Activated naive CD4-positive, alpha-beta T cell treated with anti-CD3 and anti-CD28 coated beads for 36 hours (primary cell): ENCODE measurements at places on chromosomes 12 and 14. TPM values are rescaled to one million over a fixed set of nuclear protein-coding genes. Genes with fewer than 3 reads are reported as not detected.

PLEKHH1 gene
- 2.2 TPM for total RNA-seq

ALDH2 gene
- total RNA-seq = 4.6 TPM

COX8C gene
- 0.43 TPM for total RNA-seq

RPS29 gene
- 2,382 TPM for total RNA-seq

RFLNA gene
- not detected for total RNA-seq

CYP27B1 gene
- total RNA-seq = 5.4 TPM

TAMALIN gene
- 14.7 TPM for total RNA-seq

DAO gene
- not detected for total RNA-seq

AMN1 gene
- total RNA-seq = 6.6 TPM

RBP5 gene
- total RNA-seq = not detected

- H3K27me3 ChIP-seq = no peaks in the 10 kb centered on the region
- H3K36me3 ChIP-seq = no peaks in the 10 kb centered on the region
- no peak overlapping the region for H3K4me3 ChIP-seq
- H3K27ac ChIP-seq = no peak overlapping the region
Observed at GRCh38 chr14:36996857-36997590, 175.4 kb downstream of the SLC25A21 start.

GRCh38 chr12:49331380-49332222, 5.4 kb downstream of the C1QL4 start:
- peaks cover 28% of the 10 kb centered on the region for H3K36me3 ChIP-seq
- no peak overlapping the region for H3K27ac ChIP-seq
- H3K4me1 ChIP-seq = peaks cover 12% of the 10 kb centered on the region
- no peak for DNase-seq

- H3K27ac ChIP-seq = no peak overlapping the region
- H3K36me3 ChIP-seq = no peaks in the 10 kb centered on the region
- no peak overlapping the region for H3K4me3 ChIP-seq
- DNase-seq = no peak
- peaks cover 2% of the 10 kb centered on the region for H3K27me3 ChIP-seq
Observed at GRCh38 chr14:21120686-21121085, 19.8 kb downstream of the TMEM253 start.

GRCh38 chr12:48980953-48981756, 3.0 kb downstream of the WNT1 start:
- H3K4me3 ChIP-seq = peak overlapping the region; percentile 62
- H3K4me1 ChIP-seq = peaks cover 42% of the 10 kb centered on the region
- no peaks in the 10 kb centered on the region for H3K36me3 ChIP-seq
- H3K27ac ChIP-seq = peak overlapping the region; percentile 13
- DNase-seq = peak; percentile 45
- peaks cover 54% of the 10 kb centered on the region for H3K27me3 ChIP-seq

- DNase-seq = no peak
- H3K36me3 ChIP-seq = no peaks in the 10 kb centered on the region
- H3K4me3 ChIP-seq = no peak overlapping the region
- no peak overlapping the region for H3K27ac ChIP-seq
- peaks cover 24% of the 10 kb centered on the region for H3K4me1 ChIP-seq
Observed at GRCh38 chr12:122200541-122201175, 2.9 kb upstream of the B3GNT4 start.

DNA sequence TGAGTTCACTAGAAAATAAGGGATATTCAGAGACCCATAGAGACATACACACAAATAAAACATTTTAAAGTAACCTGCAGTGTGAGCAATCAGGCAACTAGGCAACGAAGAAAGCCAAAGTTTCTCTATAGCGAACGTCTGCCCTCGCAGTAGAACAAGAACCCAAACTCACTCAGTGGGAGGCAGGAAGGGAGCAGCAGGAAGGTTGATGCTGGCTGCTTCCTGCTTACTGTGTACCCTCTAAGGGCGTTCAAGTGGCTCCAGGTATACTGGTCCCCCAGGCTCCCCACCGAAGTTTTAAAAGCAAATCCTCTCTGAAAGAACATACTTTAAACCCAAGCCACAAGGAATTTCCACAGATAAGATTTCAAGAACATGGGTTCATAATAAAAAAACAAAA, 249.3 kb downstream of the FOXN3 start:
- DNase-seq = no peak
- H3K4me1 ChIP-seq = peaks cover 17% of the 10 kb centered on the region
- peaks cover 27% of the 10 kb centered on the region for H3K36me3 ChIP-seq
- H3K27me3 ChIP-seq = no peaks in the 10 kb centered on the region
- H3K27ac ChIP-seq = no peak overlapping the region

GRCh38 chr12:91460469-91460868, 277.9 kb upstream of the DCN start:
- H3K4me3 ChIP-seq = no peak overlapping the region
- H3K27ac ChIP-seq = no peak overlapping the region
- H3K27me3 ChIP-seq = no peaks in the 10 kb centered on the region
- no peak for DNase-seq

DNA sequence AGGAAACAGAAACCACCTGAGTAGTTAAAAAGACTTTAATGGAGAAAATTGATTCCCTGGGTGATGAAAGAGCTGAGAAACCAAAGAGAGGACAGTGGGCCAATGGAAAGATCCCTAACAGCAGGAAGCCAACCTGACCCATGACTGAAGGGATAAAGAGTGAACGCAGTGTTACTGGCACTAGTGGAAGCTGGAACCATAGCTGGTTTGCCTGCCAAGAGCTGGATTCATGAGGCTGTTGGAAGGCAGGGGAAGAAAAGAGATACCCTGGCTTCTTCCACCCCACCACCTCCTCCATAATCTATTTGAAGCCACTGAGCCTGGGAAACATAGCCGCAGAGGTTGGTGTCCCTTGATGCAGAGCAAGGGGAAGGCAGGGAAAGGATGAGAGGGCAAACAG, 125.5 kb upstream of the PRKD1 start:
- no peak for DNase-seq
- H3K27me3 ChIP-seq = no peaks in the 10 kb centered on the region
- H3K27ac ChIP-seq = no peak overlapping the region
- H3K4me3 ChIP-seq = no peak overlapping the region
- no peaks in the 10 kb centered on the region for H3K36me3 ChIP-seq

DNA sequence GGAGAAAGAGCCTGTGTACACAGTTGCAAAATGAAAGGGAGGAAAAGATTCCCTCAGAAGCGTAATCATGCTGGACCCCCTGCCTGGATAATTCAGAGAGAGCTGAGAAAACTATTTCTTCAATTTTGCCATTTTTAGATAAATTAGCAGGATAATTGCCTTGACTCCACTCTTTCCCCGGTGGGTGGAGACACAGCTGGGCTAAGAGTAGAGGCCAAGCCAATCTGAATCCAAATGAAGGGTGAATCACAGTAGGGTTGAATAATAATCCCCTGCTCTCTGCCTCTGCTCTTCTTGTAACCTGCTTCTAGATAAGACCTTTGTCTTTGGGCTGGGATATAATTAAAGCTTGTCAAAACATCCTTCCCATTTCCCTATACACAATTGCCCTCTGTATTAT, 150.1 kb downstream of the CAPZA3 start:
- no peak overlapping the region for H3K4me3 ChIP-seq
- H3K27me3 ChIP-seq = no peaks in the 10 kb centered on the region
- H3K27ac ChIP-seq = no peak overlapping the region
- H3K4me1 ChIP-seq = no peaks in the 10 kb centered on the region
- no peak for DNase-seq
- H3K36me3 ChIP-seq = no peaks in the 10 kb centered on the region

DNA sequence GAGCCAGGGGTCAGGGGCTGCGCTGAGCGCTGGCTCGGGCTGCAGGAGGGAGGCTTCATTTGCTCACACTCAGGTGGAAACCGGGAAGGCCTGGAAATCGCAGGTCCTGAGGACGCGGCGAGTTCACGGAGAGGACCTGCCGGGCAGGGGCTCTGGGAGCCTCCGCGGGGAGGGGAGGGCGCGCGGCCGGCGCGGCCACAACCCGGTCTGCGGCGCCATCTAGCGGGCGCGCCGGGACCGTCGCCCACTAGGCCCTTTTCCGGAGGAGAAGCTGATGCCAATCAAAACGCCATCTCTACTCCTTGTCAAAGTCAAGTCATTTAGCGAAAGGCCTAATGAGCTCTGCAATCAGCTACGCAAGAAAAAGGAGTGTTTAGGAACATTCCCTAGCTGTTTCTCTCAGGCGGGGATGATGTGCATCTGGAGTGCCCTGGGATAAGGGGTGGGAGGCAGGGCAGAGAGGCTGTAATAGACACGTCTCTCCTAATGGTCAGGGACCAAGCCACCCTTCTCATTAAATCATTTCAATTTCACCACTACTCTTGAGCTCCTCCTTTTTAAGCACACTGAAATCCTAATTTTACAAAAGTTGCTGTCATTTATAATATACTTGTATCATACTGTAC, 885.8 kb upstream of the TMEM132C start:
- H3K27me3 ChIP-seq = peaks cover 9% of the 10 kb centered on the region
- no peaks in the 10 kb centered on the region for H3K36me3 ChIP-seq
- no peak overlapping the region for H3K4me3 ChIP-seq
- DNase-seq = peak; percentile 31
- no peak overlapping the region for H3K27ac ChIP-seq
- peaks cover 2% of the 10 kb centered on the region for H3K4me1 ChIP-seq

DNA sequence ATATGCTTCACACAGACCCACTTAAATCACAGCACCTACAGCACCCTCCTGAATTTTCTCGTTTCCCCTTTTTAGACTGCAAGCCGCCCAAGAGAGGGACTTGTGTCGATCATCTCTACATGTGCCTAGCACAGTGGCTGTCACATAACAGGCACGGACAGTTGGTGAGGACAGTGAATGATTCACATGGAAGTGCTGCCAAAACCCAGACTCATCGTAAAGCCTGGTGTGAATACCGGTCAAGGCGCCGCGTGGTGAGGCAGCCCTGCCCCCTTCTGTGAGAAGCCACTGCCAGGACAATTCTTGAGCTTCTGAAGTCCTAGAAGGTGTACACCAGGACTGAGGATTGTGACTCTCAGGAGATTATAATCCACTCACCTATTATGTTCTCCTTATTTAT, 44.3 kb downstream of the ATG2B start:
- H3K4me3 ChIP-seq = no peak overlapping the region
- H3K36me3 ChIP-seq = peaks cover 28% of the 10 kb centered on the region
- DNase-seq = no peak
- no peak overlapping the region for H3K27ac ChIP-seq
- no peaks in the 10 kb centered on the region for H3K4me1 ChIP-seq
- no peaks in the 10 kb centered on the region for H3K27me3 ChIP-seq

DNA sequence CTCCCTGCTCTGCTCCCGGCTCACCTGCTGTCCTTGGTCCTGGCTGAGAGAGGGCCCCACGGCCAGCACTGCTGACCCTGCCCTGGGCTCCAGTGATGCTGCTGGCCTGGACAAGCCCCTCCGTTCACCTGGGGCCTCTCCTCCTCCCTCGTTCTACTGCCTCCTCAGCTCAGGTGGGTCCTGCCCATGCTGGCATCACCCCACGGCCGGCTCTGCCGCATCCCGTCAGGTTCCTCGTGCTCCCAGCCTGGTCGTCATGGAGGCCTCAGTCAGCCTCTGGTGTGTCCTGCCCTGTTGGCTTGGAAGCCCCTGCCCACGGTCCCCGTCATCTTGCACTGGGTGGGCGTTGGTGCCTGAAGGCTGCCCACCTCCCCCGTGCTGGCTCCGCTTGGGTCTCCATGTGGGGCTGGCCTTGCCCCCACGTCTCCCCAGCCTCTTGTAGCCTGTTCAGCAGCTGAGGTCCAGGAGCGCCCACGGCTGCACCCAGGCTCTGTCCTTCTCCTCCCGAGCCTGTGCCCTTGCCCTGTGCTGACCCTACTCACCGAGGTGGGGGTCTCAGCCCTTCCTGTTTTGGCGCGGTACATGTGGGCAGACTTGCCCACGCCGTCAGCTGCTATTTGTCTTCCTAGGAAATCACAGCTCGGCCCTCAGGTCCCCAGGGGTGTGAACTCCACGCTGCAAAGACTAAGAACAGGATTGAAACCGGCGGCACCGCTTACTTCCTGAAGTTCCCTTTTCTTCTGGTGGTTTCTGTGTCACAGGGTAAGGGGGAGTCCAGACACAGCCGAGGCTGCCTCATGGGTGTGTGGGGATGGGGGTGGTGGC, 121.6 kb downstream of the TMEM121 start:
- H3K27me3 ChIP-seq = no peaks in the 10 kb centered on the region
- H3K4me1 ChIP-seq = no peaks in the 10 kb centered on the region
- DNase-seq = no peak
- H3K27ac ChIP-seq = no peak overlapping the region

DNA sequence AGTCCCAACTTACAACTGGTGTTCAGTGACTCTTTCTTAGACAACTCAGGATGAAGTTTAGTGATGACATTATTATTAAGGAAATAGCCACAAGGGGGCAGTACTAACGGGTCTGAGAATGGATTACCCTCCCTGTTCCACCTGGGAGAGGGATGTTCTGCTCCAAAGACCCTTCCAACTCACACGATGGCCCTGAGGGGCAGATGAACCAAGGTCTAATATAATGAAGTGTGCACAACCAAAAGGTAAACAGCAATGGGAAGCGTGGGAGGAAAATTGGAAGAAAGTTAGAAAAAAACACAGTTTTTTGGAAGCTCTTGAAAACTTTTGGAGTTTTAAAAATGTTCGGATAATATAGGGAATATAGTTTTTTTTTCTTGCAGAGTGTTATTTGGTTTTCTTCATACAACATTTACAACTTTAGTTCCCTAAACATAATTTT, 24.0 kb downstream of the FGF6 start:
- peaks cover 4% of the 10 kb centered on the region for H3K27me3 ChIP-seq
- no peaks in the 10 kb centered on the region for H3K4me1 ChIP-seq
- H3K36me3 ChIP-seq = no peaks in the 10 kb centered on the region
- DNase-seq = peak; percentile 31
- H3K27ac ChIP-seq = no peak overlapping the region

DNA sequence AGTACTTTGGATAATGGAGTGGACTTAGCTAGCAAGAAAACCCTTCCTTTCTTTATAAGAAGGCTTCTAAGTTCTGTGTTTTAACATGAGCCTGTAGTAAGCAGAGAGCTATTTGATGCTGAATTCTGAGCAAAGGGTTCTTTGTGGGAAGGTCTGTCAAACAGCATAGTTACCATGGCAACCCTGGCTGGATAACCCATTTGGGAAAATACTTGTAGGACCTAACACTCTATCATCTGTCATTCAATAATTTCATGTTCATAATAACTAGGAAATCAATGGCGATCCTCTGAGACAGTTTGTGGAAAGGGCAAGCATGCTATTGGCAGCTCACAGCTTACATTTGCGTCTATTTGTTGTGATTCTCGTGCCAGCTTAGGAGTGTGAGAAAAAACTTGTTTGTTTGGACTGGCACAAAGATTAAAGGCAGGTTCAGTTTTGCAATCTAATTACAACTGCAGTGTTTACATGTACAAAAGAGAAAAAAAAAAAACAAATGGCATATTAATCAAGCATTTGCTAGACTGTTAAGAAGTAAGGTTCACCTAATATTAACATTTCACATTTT, 219.2 kb downstream of the PDZRN4 start:
- no peak for DNase-seq
- no peak overlapping the region for H3K27ac ChIP-seq
- no peak overlapping the region for H3K4me3 ChIP-seq
- H3K27me3 ChIP-seq = no peaks in the 10 kb centered on the region

- no peak overlapping the region for H3K27ac ChIP-seq
- no peak overlapping the region for H3K4me3 ChIP-seq
- H3K4me1 ChIP-seq = no peaks in the 10 kb centered on the region
- H3K27me3 ChIP-seq = peaks cover 2% of the 10 kb centered on the region
Observed at GRCh38 chr12:33587784-33588712, 148.4 kb upstream of the SYT10 start.

- H3K27ac ChIP-seq = no peak overlapping the region
- peaks cover 4% of the 10 kb centered on the region for H3K27me3 ChIP-seq
- H3K36me3 ChIP-seq = no peaks in the 10 kb centered on the region
- no peak overlapping the region for H3K4me3 ChIP-seq
- H3K4me1 ChIP-seq = peaks cover 15% of the 10 kb centered on the region
- DNase-seq = peak; percentile 35
Observed at GRCh38 chr14:65167072-65167645, 64.8 kb upstream of the MAX start.

- no peaks in the 10 kb centered on the region for H3K36me3 ChIP-seq
- H3K4me3 ChIP-seq = no peak overlapping the region
- H3K4me1 ChIP-seq = peaks cover 2% of the 10 kb centered on the region
- H3K27me3 ChIP-seq = no peaks in the 10 kb centered on the region
- H3K27ac ChIP-seq = no peak overlapping the region
Observed at GRCh38 chr12:39395866-39396265, 47.1 kb downstream of the KIF21A start.
